Kidney epithelial cell (primary cell): ENCODE measurements at places on chromosomes 11 and 22. TPM values are rescaled to one million over a fixed set of nuclear protein-coding genes. Genes with fewer than 3 reads are reported as not detected.

DNA sequence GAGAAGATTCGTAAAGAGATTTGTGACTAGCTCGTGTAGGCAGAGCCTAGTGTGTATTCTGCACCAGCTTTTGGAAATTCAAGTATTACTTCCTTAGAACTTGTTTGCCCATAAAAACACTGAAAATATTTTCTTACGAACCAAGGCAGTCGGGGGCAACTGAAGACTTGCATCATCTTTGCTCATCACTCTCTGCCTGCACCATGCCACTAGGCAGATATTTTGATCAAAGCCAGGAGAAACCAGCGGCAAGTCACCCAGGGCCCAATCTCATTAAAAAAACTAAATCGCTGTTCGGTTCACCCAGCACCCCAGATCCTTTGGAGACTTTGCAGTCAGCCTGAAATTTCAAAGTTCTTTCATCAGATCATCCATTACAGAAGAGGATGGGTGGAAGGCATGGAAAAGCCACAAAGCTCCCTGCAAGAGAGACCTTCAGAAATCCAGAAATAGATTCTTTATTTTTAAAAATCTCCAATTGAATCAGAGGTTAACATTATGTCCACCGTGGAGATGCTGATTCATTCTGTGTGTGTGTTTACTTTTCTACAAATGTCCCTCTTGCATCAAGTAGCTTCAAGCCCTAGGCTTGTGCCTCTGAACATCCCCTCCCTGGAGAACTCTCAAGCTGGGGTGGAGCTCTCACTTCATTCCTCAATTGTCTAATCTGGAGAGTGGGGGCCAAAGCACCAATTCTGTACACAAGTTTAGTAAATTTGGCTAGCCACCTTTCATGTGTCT lies 78.4 kb downstream of the ETS1 start:
- DNase-seq = no peak

OR5P2 gene
- total RNA-seq = not detected in 2 replicates

MCM5 gene
- 31.5 and 34.6 TPM in 2 replicates for total RNA-seq

DNA sequence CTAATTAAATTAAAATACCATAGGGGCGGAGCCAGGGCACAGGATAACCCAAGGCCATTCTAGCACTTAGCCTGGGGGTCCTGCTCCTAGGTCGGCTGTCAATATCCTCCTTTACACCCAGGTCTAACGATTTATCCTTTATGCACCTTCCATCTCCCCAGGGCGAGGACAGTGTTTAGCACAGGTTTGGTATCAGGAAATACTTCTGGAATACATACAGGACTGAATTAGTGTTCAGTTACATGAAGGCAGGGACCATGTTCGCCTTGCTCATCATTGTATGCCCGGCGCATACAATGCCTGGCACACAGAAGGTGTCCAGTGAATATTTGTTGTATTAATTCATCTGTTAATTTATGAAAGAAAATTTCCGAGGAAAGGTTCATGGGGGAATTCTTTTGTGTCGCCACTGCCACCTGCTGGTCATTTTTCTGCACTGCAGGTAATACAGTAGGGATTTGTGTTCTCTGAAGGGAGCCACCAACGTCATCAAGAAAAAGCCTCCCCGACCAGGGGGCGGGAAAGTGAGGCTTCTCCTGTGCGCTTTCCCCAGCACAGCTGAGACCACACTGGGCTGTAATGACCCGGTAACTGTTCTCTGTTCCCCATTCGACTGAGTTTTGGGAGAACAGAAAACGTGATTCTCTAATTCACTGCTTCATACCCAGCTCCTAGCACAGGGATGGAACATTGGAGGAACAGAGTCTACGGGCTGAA lies 68.7 kb upstream of the ASPHD2 start:
- DNase-seq = peak; percentile 29

GRCh38 chr11:122144752-122145151 lies 28.7 kb upstream of the BLID start:
- no peak for DNase-seq

- DNase-seq = peak; percentile 23
Measured at GRCh38 chr11:2700415-2701211, 819 bp upstream of the KCNQ1OT1 start.

DNA sequence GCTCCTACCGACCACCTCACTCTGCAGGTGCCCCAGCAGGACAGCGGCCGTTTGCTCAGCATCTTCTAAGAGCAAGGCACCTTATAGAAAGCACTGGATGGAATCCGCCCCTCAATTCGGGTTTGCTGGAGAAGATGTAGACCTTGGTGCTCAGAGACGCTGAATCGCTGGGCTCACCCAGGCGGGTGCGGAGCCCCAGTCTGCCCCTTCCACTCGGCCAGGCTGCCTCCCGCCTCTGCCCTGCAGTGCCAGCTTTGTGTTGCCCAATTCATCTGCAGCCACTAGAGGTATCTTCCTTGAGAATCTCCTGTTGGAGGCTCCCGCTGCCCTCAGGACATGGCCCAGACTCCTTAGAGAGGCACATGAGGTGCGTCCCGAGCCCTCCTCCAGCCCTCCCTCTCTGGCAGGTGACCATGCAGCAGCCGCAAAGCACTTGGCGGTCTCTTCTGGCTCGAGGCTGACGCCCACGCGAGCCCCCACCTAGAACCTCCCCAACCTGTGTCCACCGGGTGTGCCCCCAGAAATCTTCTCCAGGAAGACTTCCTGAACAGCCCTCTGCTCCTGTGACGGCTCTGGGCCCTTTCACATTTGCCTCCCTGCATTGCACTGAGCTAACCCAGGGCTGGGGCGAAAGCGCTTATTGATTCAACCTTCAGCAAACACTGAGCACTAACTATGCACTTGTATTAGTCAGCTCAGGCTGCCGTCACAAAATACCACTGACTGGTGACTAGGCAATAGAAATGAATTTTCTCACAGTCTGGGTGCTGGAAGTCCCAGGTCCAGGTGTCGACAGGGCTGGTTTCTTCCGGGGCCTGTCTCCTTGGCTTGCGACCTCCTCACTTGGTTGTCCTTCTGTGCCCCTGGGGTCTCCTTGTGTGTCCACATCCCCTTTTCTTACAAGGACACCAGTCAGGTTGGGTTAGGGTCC lies 117.5 kb downstream of the WNT7B start:
- no peak for DNase-seq

OR5AL1 gene
- not detected in 2 replicates for total RNA-seq

SLC17A6 gene
- not detected in 2 replicates for total RNA-seq
